ENCODE measurements at places on chromosomes 3 and 15.

DNA sequence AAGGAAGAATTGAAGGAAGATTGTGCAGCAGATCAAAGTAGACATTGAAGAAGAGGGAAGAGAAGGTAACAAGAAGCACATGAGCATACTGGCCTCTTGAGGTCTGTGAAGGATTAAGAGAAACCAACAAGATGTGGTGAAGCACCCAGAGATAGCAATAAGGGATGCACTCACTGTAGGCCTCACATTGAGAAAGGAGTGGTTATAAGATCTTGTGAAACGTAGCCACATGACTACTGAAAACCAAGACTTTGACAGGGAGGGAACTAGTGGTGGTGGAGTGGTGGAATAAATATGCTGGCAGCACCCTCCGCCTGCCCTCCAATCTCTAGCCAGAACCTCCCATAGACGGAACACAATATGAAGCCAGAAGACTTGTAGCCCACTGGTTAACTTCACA, 651.2 kb downstream of the DIPK2A start:
- DNase-seq = no peak

DNA sequence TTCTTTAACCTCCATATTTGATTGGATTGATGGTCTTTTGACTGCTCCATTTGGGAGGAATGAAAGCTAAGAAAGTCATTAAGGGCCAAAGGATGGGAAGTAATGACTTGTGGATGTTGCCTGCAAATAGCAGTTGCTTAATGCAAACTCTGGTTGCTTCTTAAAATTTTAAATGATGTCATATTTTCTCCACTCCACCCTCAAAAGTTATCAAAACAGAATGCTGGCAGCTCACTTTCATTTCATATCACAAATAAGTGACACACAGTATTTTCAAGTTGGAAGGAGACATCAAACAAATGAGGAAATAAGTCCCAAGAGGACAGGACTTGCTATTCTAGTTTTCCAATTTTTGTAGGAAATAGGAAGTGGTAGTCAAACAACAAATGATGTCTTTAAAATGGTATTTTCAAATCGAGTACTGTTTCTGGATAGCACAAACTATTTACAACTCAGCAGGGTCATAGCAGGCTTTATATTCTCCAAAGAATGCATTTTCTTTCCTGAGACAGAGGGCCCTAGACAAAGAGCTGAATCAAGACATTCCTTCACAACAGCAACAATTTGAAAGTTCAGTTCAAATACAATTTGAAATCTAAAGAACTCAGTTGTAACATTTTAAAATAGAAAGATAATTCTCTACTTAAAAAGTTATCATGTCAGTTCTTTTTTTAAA, 165.1 kb upstream of the UBE2E1 start:
- no peak for DNase-seq

GRCh38 chr3:195086341-195086740, 184.6 kb downstream of the XXYLT1 start:
- DNase-seq = no peak

- no peak for DNase-seq
These were observed 764.9 kb upstream of the GOLIM4 start for GRCh38 chr3:168860592-168860991.

DNA sequence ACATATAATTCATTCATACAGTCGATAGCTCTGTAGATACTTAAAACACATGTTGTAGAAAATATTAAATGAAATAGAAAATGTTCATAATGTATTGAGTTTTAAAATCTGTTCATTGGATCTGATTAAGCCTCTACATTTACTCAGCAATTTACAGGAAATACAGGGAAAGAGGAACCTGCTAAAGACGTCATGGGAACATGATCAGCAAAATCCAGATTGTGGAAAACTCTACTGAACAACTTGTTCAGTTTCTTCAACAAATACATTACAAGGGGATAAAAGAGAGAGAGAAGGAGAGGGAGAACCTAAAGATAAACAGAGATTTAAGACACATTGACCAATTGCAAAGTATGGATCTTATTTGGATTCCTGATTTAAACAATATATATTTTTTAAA, 46.7 kb downstream of the KLHL6 start:
- no peak for DNase-seq
